GM04503 (cell line): ENCODE measurements at places on chromosomes 4 and X.

GRCh38 chrX:84724576-84724975 is 222.3 kb upstream of the HDX start:
- no peak for DNase-seq

DNA sequence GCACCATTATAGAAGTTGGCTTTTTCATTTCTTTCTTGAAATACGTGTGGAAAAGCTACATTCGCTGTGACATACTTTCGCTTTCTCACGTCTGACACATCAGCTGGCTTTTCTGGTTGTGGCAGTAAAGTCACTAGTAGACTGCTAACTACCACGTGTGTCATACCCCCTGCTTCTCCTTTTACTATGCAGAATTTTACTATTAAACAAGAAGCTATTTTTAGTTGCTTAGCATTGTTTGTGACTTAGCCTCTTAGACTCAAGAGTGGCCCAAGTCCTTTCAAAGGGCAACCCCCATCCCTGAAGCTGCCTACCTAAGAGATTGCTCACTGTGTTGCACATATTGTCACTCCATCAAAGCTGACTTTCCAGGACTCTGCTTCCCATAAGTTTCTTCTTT is 2.1 kb upstream of the IL2 start:
- DNase-seq, result peak; percentile 9

DNA sequence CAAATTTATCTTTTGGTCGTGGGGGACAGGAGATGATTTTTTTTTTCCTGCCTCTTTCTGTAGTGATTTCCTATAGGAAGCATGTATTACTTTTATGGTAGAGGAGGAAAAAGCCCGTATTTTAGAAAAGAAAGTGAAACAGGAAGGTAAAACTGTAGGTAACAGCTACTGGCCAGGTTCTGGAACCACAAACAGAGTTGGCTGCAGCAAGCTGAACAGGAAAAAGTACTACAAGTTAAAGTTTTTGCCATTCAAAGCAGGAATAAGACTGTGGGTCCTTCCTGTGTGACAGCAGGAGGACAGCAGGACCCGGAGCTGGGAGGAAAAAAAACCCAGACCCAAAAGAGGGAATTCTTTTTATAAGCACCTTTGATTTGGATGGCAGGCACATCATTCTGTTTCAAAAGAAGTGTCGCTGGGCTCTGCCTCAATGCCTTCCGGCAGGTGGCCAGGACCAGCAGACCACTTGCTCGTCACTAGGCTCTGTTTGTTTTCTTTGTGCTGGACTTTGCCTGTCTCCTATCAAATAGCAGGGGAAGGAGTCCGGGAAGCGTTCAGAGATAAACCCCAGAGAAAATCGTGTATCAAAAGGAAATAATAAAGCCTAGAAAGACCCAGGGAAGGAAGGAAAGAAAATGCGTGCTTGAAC is 277.9 kb downstream of the ADGRA3 start:
- no peak for DNase-seq

- DNase-seq, result no peak
Measured at GRCh38 chrX:8971116-8971515, 62.8 kb downstream of the FAM9B start.

DNA sequence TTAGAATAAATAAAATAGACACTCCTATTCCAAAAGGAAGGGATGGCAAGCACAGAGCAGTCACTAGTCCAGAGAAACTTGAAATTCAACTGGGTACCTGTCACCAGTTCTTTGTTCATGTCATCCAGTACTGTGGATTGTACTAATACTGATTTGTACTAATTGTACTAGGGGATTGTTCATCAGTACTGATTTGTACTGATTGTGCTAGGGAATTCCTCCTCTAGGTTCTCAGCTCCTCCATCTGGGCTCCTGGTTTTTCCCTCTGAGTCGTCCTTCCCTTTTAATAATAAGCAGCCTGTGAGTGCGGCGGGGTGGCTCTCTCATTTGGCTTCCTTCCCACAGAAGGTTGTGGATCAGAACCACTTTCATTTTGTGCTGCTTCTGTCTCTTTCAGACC is 31.0 kb upstream of the SOD3 start:
- no peak for DNase-seq

DNA sequence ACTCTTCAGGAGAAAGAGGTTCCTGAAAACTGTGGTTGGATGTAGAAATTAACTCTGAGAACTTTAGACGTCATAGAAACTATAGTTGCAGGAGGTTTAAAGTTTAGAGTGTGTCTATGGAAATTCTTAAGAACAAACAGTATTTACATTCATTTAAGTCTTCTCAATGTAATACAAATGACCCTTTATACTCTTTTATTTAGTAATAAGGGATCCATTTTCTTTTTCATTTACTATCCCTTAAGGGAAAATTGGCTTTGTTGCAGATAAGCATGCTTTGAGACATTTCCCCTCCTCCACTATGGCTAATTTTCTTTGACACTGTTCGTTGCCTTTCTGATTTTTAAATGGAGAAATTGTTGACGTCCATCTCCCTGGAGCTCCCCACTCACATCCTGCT is 96.4 kb downstream of the POLA1 start:
- DNase-seq, result no peak

DNA sequence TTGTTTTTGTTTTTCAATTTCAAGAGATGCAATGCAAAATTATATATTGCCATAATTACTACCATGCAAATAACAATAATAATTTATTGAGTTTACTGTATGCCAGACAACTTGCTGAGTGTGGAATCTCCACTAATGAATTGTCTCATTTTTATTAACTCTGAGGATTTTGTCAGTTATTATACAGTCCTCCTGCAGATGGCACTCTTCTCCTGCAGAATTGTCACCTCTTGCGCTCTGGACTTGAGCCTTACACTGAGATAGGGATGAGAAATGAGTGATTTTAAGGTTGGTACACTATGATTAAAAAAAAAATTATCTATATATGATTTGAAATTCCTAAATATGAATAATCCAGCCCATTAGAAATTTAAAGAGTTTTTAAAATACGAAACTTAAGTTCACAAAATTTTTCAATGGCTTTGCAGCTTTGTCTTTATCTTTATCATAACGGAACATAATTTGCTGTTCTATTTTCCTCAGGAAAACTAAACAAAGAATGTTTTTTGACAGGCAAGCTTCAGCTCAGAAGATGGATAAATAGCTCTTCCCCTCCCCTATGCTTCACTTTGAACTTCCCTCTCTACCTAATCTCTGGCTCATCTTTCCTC is 12.7 kb upstream of the PAQR3 start:
- no peak for DNase-seq

GRCh38 chr4:151014521-151015458 is at the start of gene LRBA:
TSS of gene LRBA (minus strand) at chr4:151015284. CDS start at chr4:151014642, 642 bp downstream.
- no peak for DNase-seq
